ENCODE measurements at places on chromosomes 4 and X. TPM values are rescaled to one million over a fixed set of nuclear protein-coding genes. Genes with fewer than 3 reads are reported as not detected.
A peak's percentile ranks its signal among the peaks of the same experiment; 100 is the strongest.

LRIT3 gene
- total RNA-seq: 0.46 TPM

SERTM2 gene
- 0.05 TPM for total RNA-seq

ARHGAP6 gene
- total RNA-seq: not detected

SMIM10L2A gene
- 0.44 TPM for total RNA-seq

RPA4 gene
- 0.60 TPM for total RNA-seq

LPAR4 gene
- total RNA-seq: not detected

GPC4 gene
- not detected for total RNA-seq

CENPU gene
- total RNA-seq: 82.3 TPM

PGM2 gene
- 40.2 TPM for total RNA-seq

MEPE gene
- total RNA-seq: not detected

DNA sequence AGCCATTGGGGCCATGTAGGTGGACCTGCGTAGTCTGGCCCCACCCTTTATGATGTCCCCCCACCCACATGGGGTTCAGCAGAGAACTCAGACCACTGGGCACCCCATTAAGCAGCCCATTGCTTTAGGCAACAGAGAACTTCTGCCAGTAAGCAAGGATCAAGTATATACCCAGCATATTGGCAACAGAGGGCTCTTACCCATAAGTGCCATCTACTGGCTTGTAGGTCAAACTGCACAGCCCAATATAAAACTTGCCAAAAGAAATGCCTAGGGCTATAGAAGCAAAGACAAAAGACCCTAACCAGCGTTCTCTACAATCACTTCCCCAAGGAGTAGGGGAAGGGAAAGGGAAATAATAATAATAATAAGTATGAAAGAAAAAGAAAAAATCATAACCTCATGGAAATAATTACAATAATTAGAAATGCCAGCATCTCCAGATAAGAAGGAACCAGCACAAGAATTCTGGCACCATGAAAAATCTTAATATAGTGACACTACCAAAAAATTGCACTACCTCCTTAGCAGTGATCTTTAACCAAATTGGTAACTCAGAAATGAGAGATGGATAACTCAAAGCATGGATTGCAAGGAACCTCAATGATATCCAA lies 1090.7 kb downstream of the FAT4 start:
- no peak for DNase-seq

- no peak for DNase-seq
Observed at GRCh38 chr4:156248917-156249316, 295.3 kb upstream of the CTSO start.

GRCh38 chr4:74886484-74886883 lies 46.4 kb upstream of the PARM1 start:
- DNase-seq: no peak

DNA sequence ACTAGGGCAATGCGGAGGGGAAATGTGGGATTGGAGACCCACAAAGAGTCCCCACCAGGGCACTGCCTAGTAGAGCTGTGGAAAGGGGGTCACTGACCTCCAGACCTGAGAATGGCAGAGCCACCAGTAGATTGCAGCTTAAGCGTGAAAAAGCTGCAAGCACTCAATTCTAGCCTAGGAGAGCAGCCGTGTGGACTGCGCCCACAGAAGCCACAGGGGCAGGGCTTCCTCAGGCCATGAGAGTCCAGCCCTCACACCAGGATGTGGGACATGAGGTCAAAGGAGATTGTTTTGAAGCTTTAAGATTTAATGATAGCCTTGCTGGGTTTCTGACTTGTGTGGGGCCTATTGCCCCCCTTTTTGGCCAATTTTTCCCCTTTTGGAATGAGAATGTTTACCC lies 379.0 kb downstream of the INPP4B start:
- no peak for DNase-seq

- DNase-seq: no peak
Observed at GRCh38 chr4:54165438-54165837, 63.7 kb upstream of the PDGFRA start.

GRCh38 chr4:75723163-75724065 lies 963 bp upstream of the USO1 start:
- no peak for DNase-seq

- no peak for DNase-seq
Observed at GRCh38 chr4:163701916-163702315, 207.4 kb downstream of the TMA16 start.

GRCh38 chrX:154333837-154334271 lies 38.3 kb downstream of the TKTL1 start:
- no peak for DNase-seq

- DNase-seq: no peak
Observed at GRCh38 chrX:142733327-142733726, 292.4 kb upstream of the SPANXN4 start.

DNA sequence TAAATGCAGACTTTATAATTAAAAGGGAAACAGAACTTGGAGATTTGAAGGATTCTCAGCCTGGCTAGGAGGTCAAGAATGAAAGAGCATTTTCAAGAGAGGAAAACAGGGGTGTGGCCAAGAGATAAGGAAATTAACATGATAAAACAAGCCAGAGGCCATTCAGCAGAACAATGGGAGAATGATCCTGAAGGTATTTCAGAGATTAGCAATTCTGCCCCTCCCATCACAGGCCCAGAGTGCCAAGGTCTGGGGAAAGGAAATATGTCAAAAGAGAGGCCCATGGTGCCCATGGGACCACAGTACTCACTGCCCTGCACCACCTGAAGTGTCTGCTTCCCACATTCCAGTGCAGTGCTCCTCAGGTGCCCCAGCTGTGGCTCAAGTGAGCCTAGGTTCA lies 188.5 kb upstream of the STS start:
- DNase-seq: no peak

- DNase-seq: no peak
Observed at GRCh38 chr4:23483320-23483960, 406.4 kb downstream of the PPARGC1A start.

- no peak for DNase-seq
Observed at GRCh38 chr4:147056940-147057610, 111.4 kb upstream of the TTC29 start.

GRCh38 chr4:27861381-27861787 lies 1000.7 kb downstream of the STIM2 start:
- no peak for DNase-seq

GRCh38 chr4:54554339-54554990 lies 103.3 kb upstream of the KIT start:
- DNase-seq: no peak

- no peak for DNase-seq
Observed at GRCh38 chr4:27966664-27967063, 1106.0 kb downstream of the STIM2 start.

DNA sequence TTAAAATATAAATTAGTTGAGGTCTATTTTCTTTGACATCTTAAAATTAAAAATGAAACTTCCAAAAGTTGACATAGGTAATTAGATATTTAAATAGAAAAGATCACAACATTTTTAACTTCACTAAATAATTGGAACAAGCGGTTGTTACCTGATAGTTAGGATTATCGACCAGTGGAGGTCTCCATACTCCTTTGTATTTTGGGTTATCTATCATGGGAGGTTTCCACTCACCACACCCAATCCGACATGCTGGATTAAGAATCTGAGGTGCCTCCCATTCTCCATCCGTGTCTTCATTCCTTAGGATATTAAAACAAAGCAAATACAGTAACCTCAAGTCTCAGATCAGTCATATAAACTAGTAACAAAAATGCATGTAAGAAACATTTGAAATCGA lies 22.2 kb downstream of the SCOC start:
- DNase-seq: no peak

DNA sequence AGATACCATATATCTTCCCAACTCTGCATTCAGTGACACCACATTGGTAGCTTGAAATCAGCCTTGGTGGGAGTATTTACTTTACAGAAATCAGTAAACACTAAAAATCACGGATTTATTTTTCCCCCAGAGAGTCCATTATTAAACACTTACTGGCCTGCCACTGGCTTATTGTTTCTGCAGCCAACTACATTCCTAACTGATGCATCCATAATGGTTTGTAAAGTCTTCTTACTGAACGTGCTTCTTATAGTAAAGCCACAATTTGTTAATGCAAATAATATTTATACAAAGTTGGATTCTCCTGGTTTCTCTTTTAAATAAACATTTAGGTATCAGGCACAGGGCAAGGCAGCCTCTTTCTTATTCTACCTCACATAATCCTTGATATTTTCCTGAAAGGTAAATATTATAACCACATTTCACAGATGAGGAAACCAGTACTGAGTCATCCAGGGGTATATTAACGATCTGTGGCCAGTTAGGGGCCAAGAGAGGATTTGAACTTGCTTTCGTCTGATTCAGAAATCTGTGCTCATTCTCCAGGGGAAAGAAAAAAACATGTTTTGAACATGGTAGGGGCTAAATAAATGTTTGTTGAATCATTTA lies 136.5 kb downstream of the RAB28 start:
- DNase-seq: no peak

DNA sequence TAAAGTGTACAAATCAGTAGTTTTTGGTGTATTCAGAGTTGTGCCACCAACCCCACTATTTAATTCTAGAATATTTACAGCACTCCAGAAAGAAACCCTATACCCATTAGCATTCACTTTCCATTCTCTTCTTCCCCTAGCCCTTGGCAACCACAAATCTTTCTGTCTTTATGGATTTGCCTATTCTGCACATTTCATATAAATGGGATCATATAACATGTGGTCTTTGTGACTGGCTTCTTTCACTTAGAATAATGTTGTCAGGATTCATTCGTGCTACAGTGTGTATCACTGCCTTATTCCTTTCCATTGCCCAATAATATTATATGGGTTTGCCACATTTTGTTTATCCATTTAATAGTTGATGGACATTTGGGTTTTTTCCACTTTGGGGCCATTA lies 32.2 kb downstream of the SGMS2 start:
- DNase-seq: no peak

DNA sequence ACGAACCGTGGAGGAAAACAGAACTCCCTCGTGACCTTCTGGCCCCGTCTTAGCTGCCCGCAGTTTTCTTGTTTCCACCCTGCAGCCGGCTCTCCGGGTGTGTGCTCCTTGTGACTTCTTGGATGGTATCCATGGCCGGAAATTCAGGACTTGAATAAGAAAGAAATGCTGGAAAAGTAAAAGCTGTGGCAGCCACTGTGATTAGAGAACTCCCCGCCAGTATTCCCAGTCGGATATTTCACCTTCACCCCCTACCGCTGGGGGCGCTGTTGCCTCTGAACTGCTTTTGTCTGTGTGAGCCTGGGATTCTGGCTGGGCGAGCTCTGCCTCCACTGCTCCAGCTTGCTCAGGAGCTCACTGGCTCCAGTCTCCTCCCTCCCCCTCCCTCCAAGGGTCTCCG lies 41.5 kb upstream of the CYP4V2 start:
- DNase-seq: peak; percentile 23

GRCh38 chr4:128751354-128751753 lies 58.1 kb upstream of the JADE1 start:
- no peak for DNase-seq

GRCh38 chr4:130074096-130074495 lies 978.1 kb downstream of the C4orf33 start:
- no peak for DNase-seq

DNA sequence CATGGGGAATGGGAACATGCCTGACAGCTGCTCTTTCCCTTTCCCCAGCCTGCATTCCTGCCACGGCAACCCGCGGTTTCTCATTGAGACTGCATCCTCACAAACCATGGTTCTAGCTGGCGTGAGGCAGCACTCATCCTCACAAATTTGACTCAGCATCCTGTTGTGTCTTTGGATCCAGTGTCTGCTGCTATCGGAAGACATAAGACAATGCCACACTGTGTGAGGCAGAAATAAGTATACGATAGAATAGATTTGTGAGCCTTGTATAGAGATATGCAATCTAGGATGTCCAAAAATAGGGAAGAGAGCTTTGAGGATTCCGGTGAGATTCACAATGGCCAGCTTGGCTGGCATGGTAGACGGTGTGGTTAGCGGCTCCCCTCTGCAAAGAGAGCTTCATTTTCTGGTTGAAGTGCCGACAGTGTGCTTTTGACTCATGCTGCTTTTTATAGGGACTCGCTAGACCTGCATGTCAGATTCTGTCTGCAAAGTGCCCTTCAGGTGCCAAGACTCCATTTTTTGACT lies 161.3 kb upstream of the PSAPL1 start:
- no peak for DNase-seq

DNA sequence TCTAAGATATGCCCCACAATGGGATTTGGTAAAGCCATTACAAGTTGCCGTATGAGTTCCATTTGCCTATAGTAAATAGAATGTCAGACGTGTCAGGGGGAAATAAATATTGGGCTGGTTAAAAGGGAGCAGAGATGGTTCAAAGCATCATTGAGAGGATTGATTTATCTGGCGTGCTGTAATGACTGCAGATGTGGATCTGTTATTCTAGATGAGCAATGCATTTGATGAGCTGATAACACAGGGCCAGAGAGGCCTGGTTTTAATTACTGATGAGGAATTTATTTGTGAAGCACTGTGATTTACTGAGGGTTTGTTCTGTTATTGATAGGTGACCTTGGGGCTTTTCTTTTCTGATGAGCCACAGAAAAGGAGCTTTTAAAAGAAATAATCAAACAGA lies 62.5 kb downstream of the DACH2 start:
- no peak for DNase-seq

DNA sequence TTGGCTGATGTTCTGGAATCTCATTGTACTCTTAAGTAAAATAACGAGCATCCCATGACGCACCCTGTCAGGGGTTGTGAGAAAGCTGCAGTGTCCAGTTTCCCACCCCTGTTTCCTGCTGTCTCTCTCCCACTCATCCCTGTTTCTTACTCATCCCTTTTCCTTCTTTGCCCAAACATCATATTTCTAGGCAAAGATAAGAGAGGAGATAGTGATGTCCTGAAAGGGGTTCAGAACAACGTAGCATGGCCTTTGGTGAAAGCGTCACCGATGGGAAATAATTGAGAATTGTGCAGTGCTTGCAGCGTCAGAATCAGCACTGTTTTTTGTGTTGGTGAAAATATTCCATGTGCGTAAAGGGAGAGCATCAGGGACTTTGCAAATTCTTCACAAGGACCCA lies 23.5 kb upstream of the TMEM165 start:
- DNase-seq: no peak

DNA sequence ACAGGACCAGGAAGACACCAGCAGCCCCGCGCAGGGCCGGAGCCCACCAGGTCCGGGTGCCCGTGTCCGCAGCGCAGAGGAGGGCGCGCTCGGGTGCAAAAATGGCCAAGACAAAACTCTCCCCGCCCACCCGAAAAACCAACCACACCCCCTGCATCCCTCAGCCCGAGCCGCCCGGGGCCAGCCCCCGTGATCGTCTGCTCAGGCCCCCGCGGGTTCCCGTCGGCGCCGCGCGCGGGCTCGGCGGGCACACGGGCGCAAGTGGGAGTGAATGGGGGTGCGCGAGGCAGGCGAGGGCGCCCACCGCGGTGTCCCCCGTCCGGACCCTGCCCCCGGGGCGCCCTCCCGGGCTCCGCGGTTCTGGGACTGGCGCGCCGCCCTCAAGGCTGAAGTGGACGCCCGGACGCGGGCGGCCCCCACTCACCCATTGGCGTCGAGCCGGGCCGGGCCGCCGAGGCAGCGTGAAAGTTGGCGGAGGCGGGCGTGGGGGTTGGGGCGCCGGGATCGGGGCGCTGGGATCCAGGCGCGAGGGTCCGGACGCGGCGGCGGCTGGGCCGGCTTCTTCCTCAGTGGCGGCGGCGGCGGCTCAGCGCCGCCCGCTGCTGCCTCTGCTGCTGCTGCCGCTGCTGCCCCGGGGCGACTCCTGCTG lies 393 bp downstream of the SH3KBP1 start:
- peak; percentile 37 for DNase-seq
